ENCODE measurements at places on chromosomes 13 and 19.

GRCh38 chr13:106100171-106100919 is 435.1 kb downstream of the EFNB2 start:
- DNase-seq: no peak

GRCh38 chr19:40693150-40693788 is 2.8 kb upstream of the NUMBL start:
- DNase-seq: no peak

DNA sequence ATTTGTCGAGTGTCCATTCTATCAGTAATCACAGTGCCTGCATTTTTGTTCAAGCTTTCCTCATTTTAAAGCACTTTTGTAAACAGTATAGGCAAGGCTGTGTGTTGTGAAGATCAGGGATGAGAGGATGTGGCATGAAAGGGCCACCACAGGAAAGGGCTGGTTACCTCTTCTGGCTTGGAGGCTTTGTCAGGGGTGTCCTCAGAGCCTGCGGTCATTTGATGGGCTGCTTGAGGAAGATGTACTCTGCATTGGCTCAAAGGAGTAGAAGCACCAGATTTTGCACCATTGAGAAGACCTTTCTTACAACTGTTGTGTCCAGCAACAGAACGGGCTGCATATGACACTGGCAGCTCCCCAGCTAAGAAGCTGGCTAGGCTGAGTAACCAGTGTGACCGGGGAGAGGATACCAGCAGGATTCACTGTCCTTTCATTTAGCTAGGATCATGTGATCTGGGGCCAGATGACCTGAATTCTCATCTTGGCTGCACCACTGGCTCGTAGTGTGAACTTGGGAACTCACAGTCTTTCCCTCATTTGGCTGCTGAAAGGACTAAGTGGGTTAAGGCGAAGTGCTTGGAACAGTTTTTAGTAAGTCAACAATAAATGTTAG is 380.2 kb downstream of the FGF9 start:
- no peak for DNase-seq

DNA sequence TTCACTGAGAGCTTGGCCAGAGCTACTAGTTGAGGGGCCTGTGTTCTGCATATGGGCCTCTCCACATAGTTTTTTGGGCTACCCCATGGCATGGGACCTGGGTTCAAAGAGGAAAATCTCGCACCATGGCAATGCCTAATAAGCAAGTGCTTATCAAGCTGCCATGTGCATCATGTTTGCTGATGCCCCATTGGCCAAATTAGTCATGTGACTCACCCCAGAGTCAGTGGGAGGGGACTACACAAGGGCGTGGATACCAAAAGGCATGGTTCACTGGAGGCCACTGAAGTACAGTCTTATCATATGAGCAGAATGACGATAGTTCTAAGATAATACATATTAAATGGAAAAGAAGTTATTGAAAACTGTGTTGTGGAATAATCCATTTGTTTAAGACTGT is 214.8 kb downstream of the LMO7 start:
- no peak for DNase-seq

GRCh38 chr13:44713788-44714469 is 137.8 kb upstream of the TSC22D1 start:
- peak; percentile 86 for DNase-seq

All from HS-27A (cell line).